ENCODE measurements at places on chromosomes 6 and 20. TPM values are rescaled to one million over a fixed set of nuclear protein-coding genes. Genes with fewer than 3 reads are reported as not detected.

The MAS1 gene
- not detected for total RNA-seq

DNA sequence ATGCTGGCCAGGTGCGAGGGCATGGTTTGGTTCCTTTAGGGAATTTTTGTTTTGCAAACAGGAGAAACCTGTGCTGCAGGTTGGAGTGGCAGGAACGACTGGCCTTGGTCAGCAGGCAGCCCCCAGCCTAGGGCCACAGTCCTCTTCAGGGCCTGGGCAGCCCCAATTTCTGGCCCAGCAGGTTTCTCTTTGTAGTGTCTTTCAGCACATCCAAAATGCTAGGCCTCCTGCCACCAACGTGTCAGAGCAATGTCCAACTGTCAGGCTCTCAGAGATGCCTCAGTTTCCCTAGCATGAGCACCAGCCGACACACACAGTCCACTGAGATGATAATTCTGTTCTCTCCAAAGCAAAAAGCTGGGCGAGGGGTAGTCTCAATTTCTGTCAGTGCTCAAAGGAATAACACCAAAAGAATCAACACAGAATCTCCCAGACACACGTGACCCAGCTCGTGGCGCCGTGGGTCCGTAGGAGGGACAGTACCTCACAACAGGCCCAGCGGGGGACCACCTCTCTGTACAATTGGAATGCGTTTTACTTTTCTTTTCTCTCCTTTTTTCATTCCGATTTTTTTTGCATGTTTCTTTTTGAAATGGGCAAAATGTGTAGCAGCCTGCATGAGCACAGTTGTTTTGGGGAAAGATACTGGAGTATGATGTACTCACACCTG, 125.9 kb downstream of the TAF4 start:
- DNase-seq: no peak

DNA sequence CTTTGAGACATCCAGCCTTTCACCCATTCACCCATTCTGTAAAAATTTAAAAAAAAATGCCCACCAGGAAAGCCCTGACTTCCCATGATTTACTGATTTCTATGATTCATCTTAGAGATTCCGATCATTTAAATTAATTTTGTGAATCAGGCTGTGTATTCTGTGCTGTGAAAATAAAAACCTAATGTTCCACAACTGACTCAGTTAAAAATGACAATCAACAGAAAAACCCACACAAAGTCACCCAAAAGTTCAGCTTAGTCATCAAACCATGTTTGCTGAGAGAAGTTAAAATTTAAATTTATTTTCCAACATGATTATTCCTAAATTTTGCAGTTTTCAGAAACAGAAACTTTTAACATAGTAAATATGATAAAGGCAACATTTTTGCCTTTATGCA, 509.9 kb downstream of the TENT5A start:
- no peak for DNase-seq

DNA sequence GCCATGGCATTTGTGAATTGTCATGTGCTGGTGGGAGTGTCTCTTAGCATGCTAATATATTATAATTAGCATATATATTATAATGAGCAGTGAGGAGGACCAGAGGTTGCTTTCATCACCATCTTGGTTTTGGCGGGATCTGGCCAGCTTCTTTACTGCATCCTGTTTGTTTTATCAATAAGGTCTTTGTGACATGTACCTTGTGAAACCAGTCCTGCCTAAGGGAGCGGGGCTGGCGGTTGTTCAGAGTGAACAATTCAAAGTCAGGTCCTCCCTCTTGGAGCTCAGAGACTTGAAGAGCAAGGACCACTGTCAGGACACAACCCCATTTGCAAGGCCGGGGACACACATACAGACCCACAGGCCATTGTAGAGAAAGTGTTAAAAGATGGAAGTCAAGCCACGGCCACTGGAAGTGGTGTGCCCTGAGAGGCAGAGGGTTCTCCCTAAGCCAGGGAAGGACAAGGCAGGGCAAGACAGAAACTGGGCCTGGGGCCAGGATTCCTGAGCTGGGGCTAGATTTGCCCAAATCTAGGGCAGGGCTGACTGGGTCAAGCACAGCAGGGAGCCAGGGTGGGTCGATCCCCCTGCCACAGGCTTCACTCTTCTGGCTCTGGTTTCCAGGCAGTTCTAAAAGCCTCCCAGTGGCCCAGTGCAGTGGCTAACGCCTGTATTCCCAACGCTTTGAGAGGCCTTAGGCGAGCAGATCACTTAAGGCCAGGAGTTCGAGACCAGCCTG, 14.2 kb downstream of the SLC52A3 start:
- no peak for DNase-seq

- no peak for DNase-seq
These were observed 17.5 kb downstream of the TRMT6 start for GRCh38 chr20:5932796-5933195.

DNA sequence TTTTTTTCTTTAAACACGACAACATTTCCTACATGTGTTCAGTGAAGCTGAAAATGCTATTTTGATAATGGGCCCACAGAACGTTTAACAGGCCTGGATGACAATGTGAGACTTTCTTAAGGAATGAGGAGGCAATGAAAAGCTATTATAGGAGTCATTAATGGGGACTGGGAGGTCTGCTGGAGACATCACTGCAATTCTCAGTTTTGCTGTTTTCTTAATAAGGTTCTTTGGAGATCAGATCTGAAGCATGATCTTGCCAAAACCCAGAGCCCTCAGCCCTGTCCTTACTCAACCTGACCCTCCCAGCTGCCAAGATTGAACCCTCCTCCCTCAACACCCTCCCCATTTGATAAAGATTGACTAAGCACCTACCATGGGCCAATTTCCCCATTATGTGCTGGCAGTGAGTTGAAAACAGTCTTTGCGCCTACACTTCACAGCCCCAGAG, 353.1 kb downstream of the MAFB start:
- DNase-seq: peak; percentile 42

DNA sequence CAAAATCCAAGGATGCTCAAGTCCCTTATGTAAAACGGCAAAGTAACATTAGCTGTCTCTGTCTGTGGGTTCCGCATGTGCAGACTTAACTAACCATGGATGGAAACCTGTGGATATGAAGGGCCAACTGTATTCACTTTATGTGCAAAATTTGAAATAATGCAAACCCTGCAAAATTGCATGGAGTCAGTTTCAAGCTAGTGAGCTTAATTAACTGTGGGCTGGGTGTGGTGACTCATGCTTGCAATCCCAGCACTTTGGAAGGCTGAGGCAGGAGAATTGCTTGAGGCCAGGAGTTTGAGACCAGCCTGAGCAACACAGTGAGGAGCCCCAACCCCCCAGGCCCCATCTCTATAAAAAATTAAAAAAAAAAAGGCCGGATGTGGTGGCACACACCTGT, 81.4 kb downstream of the ANKS1A start:
- no peak for DNase-seq

The CENPQ gene
- 10.7 TPM for total RNA-seq

- peak; percentile 28 for DNase-seq
These were observed 149.5 kb downstream of the ANKRD60 start for GRCh38 chr20:58078741-58079522.

- DNase-seq: no peak
These were observed 814.4 kb downstream of the TENT5A start for GRCh38 chr6:80938131-80938530.

DNA sequence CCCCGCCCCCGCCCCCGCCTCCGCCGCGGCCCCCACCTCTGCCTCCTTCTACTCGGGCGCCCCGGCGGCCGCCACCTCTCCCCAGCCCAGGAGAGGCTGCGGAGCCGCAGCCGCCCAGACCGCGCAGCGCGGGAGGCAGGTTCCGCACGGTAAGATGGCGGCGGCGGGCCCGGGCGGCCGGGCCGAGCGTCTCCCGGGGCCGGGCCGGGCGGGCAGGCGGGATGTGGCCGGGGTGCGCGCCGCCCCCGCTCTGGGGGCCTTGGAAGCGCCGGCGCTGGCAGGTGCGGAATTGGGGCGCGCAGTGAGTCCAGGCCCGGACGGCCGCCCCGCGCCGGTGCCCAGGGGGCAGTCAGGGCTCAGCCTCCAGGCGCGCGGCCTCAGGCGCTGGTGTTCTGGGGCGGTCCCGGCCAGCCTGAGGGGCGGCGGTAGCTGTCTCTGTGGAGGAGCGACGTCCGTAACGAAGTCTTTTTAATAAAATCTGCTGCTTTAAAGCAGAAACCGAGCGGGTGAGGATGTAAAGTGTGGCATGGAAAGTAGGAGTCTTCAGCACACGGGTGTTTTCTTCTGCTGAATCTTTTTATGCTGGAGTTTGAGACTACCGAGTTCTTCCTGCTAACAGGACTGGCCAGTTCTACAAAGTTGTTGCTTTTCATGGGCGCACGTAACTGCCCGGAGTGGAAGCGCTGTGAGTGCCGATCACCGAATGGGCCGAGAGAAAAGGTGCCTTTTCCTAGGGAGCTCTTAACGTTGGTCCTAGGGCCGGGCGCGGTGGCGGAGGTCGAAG, at the start of gene GID8:
Gene GID8, plus strand, starts transcription at position 43 of the 784 bp plus-strand sequence. CDS start 3,356 bp downstream, outside the sequence.
- DNase-seq: peak; percentile 45

The PRSS16 gene
- 0.85 TPM for total RNA-seq

- peak; percentile 8 for DNase-seq
These were observed 655 bp downstream of the FAM184A start for GRCh38 chr6:119077643-119078375.

GRCh38 chr20:40223810-40224209, 465.2 kb downstream of the MAFB start:
- no peak for DNase-seq

The SLC52A3 gene
- total RNA-seq: not detected

The SYCP2L gene
- total RNA-seq: 9.7 TPM

DNA sequence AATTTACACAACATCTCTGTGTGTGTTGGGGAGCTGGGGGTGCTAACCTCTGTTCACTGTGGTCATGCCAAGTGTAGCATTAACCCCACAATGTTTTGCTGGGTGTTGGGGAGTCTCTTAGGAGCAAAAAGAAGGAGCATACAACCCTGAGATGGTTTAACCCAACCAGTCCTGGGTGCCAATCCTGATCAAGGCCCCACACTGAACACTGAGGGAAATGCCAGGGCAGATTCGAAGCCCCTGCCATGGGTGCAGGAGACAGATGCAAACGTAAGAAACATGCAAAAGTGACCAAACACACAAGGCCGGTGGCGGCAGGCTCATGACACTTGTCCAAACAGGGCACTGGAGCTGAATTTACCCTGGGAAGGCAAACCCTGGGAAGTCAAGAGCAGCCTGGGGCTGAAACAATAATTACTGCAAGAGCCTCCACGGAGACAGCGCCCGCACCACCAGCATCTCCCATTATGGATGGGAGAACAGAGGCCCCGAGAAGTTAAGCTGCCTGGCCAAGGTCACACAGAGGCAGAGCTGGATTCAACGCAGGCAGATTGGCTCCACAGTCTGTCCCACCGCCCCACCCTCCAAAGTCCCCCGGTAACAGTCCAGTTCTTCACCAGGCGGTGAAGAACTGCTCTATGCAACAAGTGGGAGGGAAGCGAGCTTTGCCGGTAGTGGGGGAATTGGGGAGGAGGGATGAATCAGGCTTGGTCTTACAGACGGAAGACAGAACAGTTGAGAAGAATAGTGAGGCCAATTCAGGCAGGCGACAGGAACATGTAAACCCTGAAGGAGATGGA, 8.5 kb downstream of the ACSS1 start:
- no peak for DNase-seq

GRCh38 chr6:165456286-165456685, 146.9 kb upstream of the C6orf118 start:
- DNase-seq: peak; percentile 4

DNA sequence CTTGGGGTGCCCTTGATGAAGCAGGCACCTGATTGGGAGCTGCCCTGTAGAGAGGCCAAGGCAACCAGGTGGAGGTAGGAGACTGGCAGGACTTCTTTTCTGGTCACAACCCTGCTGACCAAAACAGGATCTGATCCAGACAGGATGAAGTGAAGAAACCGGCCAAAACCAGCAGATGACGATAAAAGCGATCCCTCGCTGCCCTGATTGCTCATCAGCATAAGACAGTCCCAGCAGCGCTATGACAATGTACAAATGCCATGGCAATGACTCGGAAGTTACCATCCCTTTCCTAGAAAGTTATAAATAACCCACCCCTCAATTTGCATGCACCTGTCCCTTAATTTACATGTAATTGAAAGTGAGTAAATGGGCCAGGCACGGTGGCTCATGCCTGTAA, 88.4 kb upstream of the PDE10A start:
- DNase-seq: no peak

The TRIM15 gene
- not detected for total RNA-seq

- no peak for DNase-seq
These were observed 91.7 kb upstream of the AKAP12 start for GRCh38 chr6:151148111-151148510.

The VAPB gene
- total RNA-seq: 60.9 TPM

The WFDC10A gene
- not detected for total RNA-seq

GRCh38 chr20:63689046-63690002, 7.1 kb upstream of the TNFRSF6B start:
- no peak for DNase-seq

The LZTS3 gene
- total RNA-seq: 7.5 TPM

DNA sequence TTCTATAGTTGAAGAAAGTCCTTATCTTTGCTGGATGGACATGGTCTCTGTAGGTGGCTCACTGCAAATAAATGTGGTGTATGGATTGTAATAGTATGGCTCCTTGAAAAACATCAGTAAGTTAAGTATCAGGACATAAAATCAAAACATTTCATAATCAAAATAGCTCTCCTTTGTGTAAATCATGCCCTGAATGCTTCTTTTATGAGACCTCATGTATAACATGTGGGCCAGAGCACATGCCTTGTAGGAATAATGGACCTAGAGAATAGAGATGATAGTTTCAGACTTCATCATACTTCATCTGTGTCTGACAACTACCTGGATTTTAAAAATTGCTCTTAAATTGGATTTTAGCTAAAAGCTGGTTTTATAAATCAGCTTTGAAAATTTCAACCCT, 159.9 kb downstream of the ASCC3 start:
- no peak for DNase-seq

The ZNF831 gene
- not detected for total RNA-seq

The SCUBE3 gene
- not detected for total RNA-seq

- DNase-seq: no peak
These were observed 73.7 kb downstream of the EDN1 start for GRCh38 chr6:12363651-12364381.

- no peak for DNase-seq
These were observed 80.8 kb downstream of the LYRM4 start for GRCh38 chr6:5179917-5180316.

DNA sequence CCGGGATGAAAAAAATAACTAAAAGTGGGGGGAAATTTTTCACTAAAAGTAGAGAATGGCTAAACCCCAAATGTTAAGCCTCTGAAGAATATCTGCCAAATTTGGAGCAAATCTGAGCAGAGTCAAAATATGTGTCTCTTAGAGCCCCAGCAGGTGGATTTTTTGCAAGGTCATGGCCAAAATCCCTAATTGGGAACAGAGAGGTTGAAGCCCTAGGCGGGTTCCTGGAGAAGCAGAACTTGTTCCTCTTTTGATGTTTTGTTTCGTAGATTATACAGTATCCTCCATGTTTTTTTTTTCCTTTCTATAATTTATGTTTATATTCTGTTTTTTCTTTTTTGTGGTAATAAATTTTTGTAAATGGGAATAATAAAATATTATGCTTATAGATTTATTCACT, 94.4 kb downstream of the PLCB4 start:
- DNase-seq: no peak
